ENCODE measurements at places on chromosomes 7 and 10. TPM values are rescaled to one million over a fixed set of nuclear protein-coding genes. Genes with fewer than 3 reads are reported as not detected.
A peak's percentile ranks its signal among the peaks of the same experiment; 100 is the strongest.

- H3K36me3 ChIP-seq, result no peaks in the 10 kb centered on the region
- H3K4me1 ChIP-seq, result no peaks in the 10 kb centered on the region
- no peak overlapping the region for H3K4me3 ChIP-seq
- H3K27me3 ChIP-seq, result no peaks in the 10 kb centered on the region
- no peak for DNase-seq
- no peak overlapping the region for H3K27ac ChIP-seq
These were observed 199.4 kb downstream of the KIAA1217 start for GRCh38 chr10:24408365-24408764.

AKR1D1 gene
- 0.31 TPM for total RNA-seq

SLC39A12 gene
- total RNA-seq, result not detected

DNA sequence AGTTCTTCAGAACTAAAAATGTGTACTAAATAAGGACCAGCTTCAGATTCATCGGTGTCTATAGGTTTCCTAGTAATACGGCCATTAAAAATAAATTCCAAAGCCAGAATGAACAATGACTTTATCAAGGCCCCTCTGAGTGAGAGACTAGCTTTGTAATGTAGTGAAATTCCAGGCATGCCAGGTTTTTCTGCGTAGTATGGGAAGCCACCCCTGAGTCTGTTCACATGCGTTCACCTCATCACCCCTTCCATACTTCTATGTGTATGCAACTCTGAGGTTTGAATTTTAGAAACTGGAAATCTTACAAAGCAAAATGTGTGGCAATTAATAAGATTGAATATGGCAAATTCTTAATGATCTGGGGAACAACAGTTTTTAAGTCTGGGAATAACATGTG lies 24.5 kb downstream of the RNF32 start:
- peaks cover 10% of the 10 kb centered on the region for H3K4me1 ChIP-seq
- H3K27me3 ChIP-seq, result no peaks in the 10 kb centered on the region
- peaks cover 14% of the 10 kb centered on the region for H3K36me3 ChIP-seq
- DNase-seq, result no peak
- H3K27ac ChIP-seq, result peak overlapping the region; percentile 46

DNA sequence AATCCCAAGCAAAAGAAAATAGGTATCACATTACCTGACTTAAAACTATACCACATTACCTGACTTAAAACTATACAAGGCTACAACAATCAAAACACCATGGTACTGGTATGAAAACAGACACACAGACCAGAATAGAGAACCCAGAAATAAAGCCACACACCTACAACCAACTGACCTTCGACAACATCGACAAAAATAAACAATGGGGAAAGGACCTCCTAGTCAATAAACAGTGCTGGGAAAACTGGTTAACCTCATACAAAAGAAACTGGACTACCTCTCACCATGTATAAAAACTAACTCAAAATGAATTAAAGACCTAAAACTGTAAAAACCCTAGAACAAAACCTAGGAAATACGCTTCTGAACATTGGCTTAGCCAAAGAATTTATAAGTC lies 22.5 kb downstream of the SNX13 start:
- no peak overlapping the region for H3K27ac ChIP-seq
- H3K36me3 ChIP-seq, result no peaks in the 10 kb centered on the region
- no peak for DNase-seq
- no peak overlapping the region for H3K4me3 ChIP-seq
- H3K27me3 ChIP-seq, result no peaks in the 10 kb centered on the region

DNA sequence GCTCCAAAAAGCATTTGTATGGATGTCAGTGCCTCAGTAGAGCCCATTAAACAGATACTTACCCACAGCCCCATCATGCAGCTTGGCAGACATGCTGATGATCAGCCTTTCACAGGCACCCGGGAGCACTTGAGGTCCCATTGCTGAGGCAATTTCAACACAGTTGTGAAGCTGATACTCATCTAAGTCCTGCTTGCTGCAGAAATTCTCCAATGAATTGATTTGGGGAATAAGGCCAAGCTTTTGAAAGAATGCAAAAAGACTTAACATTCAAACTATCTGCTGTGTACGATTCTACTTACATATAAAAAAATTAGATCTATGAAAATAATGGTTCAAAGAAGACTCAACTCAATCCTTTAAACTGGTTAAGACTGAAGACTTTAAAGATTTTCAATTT lies 60.5 kb downstream of the LAMB4 start:
- no peak overlapping the region for H3K4me3 ChIP-seq
- H3K36me3 ChIP-seq, result no peaks in the 10 kb centered on the region
- no peak overlapping the region for H3K27ac ChIP-seq
- no peaks in the 10 kb centered on the region for H3K4me1 ChIP-seq
- no peaks in the 10 kb centered on the region for H3K27me3 ChIP-seq

DNA sequence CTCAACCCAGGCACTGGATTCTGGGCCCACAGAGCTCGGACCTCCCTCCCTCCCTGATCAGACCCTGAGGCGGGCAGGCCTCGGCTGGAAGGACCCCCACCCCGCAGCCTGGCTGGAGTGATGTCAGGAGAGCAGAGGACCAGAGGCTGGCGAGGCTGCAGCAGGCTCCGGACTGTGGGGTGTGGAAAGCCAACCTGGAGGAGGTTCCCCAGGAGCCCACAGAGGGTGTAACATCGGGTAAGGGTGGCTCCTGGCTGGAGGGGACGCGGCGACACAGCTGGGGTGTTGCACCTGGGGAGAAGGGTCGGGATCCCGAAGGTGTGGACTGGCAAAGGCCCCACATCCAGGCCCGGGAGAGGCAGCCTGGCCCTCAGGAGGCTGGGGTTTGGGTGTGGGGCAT lies 8.9 kb upstream of the MICALL2 start:
- no peaks in the 10 kb centered on the region for H3K27me3 ChIP-seq
- no peak for DNase-seq
- no peaks in the 10 kb centered on the region for H3K4me1 ChIP-seq
- no peak overlapping the region for H3K27ac ChIP-seq

TAC1 gene
- 0.77 TPM for total RNA-seq

DNA sequence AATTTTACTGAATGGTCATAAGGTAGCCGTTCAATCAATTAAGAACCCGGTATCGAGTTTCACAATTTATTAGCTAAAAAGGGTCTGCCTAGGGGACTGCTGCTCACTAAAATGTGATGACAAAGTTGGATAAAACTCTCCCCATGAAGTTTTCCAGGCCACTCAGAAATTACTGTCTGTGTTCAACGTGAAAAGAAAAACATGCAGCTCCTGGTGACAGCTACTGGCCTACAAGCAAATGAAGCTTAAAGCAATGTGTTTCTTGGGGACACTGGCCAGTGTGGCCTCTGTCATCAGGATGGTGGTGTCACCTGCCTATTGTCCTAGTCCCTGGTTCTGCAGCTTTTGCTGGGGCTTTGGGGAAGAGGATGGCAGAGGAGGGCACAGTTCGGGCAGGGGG lies 222.6 kb downstream of the WDR11 start:
- no peak for DNase-seq
- no peak overlapping the region for H3K4me3 ChIP-seq
- H3K27me3 ChIP-seq, result no peaks in the 10 kb centered on the region
- no peaks in the 10 kb centered on the region for H3K36me3 ChIP-seq

DNA sequence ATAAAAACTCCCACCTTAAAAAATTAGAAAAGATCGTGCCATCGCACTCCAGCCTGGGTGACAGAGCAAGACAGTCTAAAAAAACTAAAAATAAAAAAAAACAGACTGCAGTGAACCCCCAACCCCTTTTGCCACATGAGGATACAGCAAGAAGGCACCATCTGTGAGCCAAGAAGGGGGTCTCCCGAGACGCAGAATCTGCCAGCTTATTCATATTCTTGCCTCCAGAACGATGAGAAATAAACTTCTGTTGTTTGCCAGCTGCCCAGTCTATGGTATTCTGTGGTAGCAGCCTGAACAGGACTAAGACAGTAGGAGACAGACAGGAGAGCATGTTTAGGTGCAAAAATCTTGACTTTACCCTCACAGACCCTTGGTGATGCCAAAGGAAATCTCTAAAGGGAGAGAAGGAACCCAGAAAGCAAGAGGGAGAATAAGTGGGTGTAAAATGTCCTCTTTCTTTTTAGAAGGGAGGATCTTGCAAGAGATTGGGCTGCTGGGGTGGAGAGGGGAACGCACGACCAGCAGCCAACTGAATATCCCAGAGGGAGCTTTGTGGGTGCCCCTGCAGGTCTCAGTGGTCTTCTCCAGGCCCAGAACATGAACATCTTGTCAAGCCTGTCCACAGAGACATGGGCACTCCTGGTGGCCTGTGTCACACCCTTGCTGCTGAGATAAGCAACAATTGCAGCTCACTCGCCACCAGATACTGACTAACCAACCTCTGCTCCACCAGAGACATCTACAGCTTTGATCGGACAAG lies 400.7 kb upstream of the FOXK1 start:
- H3K27ac ChIP-seq, result no peak overlapping the region
- no peak for DNase-seq
- no peaks in the 10 kb centered on the region for H3K27me3 ChIP-seq
- 0 out of 2 replicates have a peak, but pooled peaks cover 1% of the 10 kb centered on the region for H3K4me1 ChIP-seq

DNA sequence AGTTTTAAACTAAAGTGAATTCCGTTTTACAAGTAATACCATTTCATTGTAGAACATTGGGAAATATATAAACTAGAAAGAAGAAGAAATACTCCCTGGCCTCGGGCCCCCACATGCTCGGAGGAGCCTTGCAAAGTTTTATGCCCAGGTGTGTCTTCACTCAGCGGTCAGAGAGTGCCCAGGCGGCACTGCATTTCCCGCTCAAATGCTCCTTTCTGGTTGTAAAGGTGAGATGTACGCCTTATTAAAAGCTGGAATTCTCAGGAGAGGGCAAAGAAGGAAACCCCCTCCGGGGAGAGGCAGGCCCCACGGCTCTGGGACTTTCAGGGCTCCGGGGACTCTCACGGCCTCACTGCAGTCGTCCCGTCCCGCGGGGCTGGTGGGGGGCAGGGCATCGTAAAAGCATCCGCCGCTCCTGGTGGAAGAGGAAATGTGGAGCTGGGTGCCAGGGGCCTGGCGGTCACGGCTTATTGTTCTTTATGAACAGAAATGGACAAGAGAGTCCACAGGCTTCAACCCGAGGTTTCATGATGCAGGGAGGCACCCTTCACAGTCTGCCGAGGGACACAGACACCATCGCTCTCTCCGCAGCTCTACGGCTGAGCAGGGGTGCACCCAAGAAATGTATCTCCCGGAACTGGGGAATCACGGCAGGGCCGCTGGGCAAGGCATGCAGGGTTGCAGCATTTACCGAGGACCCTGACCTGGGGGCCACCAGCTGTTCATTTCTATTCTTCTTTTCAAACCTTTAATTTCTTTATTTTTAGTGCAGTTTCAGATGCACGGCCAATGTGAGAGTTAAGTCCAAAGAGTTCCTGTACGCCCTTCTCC lies 47.7 kb upstream of the INPP5A start:
- H3K4me1 ChIP-seq, result no peaks in the 10 kb centered on the region
- DNase-seq, result peak; percentile 18
- H3K27ac ChIP-seq, result no peak overlapping the region
- no peak overlapping the region for H3K4me3 ChIP-seq

FXYD4 gene
- total RNA-seq, result not detected

- no peaks in the 10 kb centered on the region for H3K4me1 ChIP-seq
- no peaks in the 10 kb centered on the region for H3K27me3 ChIP-seq
- H3K4me3 ChIP-seq, result no peak overlapping the region
- DNase-seq, result no peak
- peaks cover 20% of the 10 kb centered on the region for H3K36me3 ChIP-seq
These were observed 15.6 kb downstream of the BCCIP start for GRCh38 chr10:125838802-125839575.

TACR2 gene
- not detected for total RNA-seq

- H3K4me1 ChIP-seq, result no peaks in the 10 kb centered on the region
- no peak overlapping the region for H3K27ac ChIP-seq
- no peaks in the 10 kb centered on the region for H3K27me3 ChIP-seq
- DNase-seq, result peak; percentile 72
- no peaks in the 10 kb centered on the region for H3K36me3 ChIP-seq
- H3K4me3 ChIP-seq, result no peak overlapping the region
These were observed 233.6 kb downstream of the SNX13 start for GRCh38 chr7:17706734-17707133.

ERVW-1 gene
- 0.09 TPM for total RNA-seq

HOXA2 gene
- not detected for total RNA-seq

SPDYE1 gene
- total RNA-seq, result not detected

- no peak overlapping the region for H3K27ac ChIP-seq
- no peak for DNase-seq
- no peaks in the 10 kb centered on the region for H3K27me3 ChIP-seq
- H3K4me1 ChIP-seq, result peaks cover 2% of the 10 kb centered on the region
- H3K36me3 ChIP-seq, result no peaks in the 10 kb centered on the region
These were observed 235.5 kb downstream of the CCSER2 start for GRCh38 chr10:84563868-84564267.

DNA sequence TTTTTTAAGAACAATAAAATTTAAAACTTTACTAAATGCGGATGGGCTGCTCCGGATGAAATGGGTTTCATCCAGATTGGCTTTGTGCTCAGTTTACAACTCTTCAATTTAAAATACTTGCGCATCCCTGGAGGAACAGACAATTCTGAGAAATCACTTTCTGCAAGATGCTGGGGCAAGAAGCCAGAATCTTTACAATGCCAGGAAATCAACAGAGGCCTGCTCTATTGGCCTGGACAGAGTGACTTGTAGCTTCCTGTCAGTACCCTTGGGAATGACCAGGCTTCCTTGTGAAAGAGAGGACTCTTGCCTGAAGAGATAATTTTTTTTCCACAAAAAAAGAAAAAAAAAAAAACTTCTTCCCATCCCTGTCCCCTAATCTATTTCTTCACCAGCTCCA lies 3.9 kb upstream of the FAM13C start:
- no peaks in the 10 kb centered on the region for H3K27me3 ChIP-seq
- no peaks in the 10 kb centered on the region for H3K4me1 ChIP-seq
- H3K36me3 ChIP-seq, result no peaks in the 10 kb centered on the region

GRCh38 chr10:86644152-86644793 lies 10.1 kb upstream of the OPN4 start:
- no peak overlapping the region for H3K4me3 ChIP-seq
- no peak overlapping the region for H3K27ac ChIP-seq
- H3K27me3 ChIP-seq, result no peaks in the 10 kb centered on the region
- peaks cover 7% of the 10 kb centered on the region for H3K36me3 ChIP-seq

SLC12A9 gene
- 42.3 TPM for total RNA-seq
